Kidney epithelial cell (primary cell): ENCODE measurements at places on chromosomes 12 and 14. TPM values are rescaled to one million over a fixed set of nuclear protein-coding genes. Genes with fewer than 3 reads are reported as not detected.

DNA sequence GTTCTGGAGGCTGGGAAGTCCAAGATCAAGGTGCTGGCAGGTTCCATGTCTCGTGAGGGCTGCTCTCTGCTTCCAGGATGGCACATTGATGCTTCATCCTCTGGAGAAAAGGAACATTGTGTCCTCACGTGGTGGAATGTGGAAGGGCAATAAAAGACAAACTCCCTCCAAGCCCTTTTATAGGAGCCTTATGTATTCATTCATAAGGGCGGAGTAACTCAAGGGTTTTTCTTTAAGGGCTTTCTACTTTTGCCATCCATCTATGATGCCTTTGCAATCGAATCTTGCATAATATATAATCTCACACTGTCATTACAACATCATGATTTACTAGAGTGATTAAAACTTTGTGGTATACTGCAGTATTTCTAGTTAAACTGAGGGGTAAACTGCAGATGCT is 132.7 kb upstream of the DDHD1 start:
- DNase-seq = no peak

DNA sequence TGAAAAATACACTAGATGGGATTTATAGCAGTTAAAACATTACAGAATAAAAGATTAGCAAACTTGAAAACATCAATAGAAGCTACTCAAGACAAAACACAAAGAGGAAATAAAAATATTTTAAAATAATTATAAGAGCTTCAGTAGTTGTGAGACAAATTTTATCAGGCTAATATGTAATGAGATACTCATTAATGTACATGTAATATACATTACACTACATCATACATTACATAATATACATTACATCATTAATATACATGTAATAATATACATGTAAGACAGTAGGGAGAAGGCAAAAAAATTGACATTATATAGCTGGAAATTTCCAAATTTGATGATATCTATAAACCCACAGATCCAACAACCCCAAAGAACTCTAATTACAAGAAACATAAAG is 249.4 kb upstream of the HMGA2 start:
- DNase-seq = no peak

DNA sequence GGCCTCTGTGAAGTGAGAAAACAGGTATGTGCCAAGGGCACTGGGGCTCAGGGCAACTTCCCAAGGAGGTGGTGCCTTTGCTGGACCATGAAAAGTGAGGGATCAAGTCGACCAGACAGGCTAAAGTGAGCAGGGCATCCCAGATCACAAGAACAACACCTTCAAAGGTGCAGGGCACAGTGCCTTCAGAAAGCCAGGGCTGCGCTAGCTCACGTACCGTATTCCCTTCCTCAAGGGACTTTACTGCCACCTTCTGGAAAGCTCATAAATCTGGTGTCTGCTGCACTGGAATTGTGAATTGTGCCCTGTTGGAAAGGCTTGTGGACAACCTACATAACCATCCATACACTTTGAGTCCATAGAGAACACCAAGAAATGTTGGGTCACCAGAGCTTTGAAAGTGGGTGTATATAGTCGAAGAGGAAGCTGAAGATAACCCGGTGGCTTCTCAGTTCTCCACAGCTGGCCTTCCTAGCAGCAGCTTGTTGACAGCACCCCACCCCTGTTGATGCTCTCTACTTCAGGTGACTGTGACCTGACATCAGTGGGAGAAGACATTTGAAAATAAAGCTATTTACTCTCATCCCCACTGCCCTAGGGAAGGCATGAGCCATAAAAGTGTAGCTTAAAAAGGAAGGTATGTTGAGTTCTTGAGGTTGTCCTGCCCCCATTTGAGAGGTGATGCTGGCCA is 24.5 kb downstream of the FIGNL2 start:
- no peak for DNase-seq

DNA sequence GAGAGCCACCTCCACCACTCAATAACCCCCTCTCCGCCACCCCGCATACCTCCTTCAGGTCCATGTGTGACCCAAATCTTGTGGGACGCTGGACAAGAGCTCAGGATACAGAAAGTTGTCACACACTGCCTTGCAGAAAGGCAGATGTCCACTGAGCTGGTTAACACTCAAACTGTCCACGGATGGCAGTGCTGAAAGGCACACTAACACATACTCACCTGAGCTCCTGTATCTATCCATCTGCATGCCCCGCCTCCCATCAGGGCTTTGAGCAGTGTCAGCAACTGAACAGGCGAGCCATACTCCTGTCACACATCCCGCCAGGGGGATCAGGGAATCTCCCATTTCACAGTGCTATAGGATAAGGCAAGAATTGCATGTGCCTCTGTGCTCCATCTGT is 642.0 kb downstream of the GALC start:
- DNase-seq = no peak

DNA sequence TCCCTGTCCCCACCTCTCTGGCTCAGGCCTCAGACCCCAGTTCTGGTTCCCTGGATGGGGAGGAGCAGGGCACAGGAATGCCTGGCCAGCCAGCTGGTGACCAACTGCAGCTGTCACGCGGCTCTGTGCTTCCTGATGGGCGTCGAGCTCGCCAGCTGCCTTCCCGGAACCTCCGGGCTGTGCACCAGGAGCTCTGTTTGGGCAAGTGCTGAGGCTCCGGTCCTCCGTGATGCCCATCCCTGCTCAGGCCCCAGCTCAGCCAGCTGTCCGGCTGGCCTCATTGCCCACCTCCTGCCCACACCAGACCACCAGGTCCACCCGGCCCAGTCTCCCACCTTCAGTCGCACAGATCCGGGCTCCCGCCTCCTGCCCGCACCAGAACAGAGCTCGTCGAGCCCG is 4.8 kb downstream of the IFFO1 start:
- no peak for DNase-seq

GRCh38 chr12:19373586-19373985 is 65.7 kb upstream of the AEBP2 start:
- no peak for DNase-seq

DNA sequence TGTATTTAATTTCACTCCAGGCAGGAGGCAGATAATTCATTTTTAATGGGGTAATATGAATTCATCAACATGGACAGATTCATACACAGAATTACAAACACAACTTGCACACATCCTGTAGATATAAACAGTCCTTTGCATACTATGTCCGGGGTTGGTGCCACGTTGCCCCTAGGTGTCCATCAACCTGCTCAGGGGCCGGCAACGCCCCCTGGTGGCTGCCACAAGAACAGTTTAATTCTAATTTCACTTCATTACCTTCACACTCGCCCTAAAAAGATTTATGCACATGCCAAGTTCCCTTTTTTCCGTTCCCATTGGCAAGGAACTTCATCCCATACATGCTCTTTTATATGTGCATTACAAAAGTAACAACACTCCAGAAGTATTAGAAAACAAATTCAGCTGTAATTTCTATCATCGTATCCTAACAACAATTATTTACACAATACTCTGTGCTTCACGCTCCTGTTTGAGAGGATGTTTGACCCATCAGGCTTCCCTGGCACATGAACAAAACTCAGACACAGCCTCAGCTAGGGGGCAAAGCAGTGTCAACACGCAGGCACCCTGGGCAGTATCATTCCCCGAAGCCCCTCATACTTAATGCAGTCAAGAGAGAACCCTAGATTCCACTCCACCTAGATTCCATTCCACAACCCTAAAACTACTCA is 15.5 kb downstream of the MANSC1 start:
- DNase-seq = no peak

MYBPC1 gene
- not detected in 2 replicates for total RNA-seq

DENR gene
- total RNA-seq = 51.3 and 62.4 TPM in 2 replicates

AQP2 gene
- not detected in 2 replicates for total RNA-seq

GRIP1 gene
- total RNA-seq = 4.2 and 7.1 TPM in 2 replicates

LBHD2 gene
- total RNA-seq = not detected in 2 replicates
